NCI-H2171 (cell line): ENCODE measurements at places on chromosomes 7 and 10.
A peak's percentile ranks its signal among the peaks of the same experiment; 100 is the strongest.

- DNase-seq: peak; percentile 74
Measured at GRCh38 chr7:132577206-132578049, 1.2 kb upstream of the PLXNA4 start.

GRCh38 chr10:8588135-8588534, 533.6 kb downstream of the GATA3 start:
- no peak for DNase-seq

GRCh38 chr7:79734181-79734580, 280.7 kb upstream of the MAGI2 start:
- no peak for DNase-seq

- DNase-seq: no peak
Measured at GRCh38 chr10:71486484-71487114, 89.9 kb downstream of the CDH23 start.

- no peak for DNase-seq
Measured at GRCh38 chr10:43222210-43222720, 44.6 kb downstream of the RASGEF1A start.

- no peak for DNase-seq
Measured at GRCh38 chr10:4384245-4384644, 441.8 kb upstream of the AKR1E2 start.

GRCh38 chr10:121362026-121362425, 236.2 kb downstream of the FGFR2 start:
- no peak for DNase-seq

DNA sequence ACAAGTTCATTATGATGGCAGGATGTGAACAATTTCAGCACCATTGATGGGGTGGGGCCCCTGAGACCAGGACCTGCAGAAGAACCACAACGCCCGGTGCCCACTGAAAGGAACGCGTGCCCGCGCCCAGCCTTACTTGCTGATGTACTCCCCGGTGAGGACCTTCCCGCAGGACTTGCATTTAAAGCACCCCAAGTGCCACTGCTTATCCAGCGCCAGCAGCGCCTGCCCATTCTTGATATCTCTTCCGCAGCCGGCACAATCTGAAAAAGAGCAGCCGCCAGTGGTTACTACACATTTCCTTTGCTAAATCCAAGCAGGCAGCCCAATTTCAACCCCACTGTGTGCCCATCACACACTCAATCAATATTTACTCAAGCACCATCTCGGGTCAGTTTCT, 110.6 kb downstream of the ABLIM1 start:
- no peak for DNase-seq

GRCh38 chr10:113665806-113666354, 2.0 kb upstream of the NRAP start:
- no peak for DNase-seq

- DNase-seq: no peak
Measured at GRCh38 chr10:28906934-28907333, 229.6 kb downstream of the BAMBI start.

DNA sequence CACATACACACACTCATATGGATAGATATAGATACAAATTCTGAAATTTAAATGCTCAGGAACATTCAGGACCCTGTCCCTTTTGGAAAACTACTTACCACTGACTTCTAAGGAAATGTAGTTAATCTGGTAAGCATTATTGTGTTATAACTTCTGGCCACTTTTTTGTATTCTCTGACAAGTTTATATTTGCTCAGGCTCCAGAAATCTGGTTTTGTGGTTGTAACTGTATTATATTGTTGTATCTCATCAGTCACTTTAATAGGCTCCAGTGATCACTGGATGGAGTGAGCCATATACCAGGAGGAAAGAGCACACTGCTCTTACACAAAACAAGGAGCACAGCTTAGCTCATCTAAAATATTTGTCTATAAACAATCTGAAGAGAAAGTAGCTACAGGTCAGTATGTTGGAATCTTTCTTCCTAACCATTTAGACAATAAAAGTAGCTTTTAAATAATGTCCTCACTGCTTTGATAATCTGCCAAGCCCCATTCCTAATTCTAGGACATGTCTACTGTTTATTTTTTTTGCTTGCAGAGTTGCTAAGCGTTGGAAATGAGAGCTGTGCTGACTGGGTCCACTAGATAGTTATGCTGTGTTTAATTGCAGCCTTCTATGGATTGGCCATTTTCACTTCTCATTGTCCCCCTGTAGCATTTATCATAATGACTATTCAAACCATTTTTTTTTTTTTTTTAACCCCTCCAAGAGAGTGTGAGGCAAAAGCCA, 43.8 kb downstream of the SMNDC1 start:
- DNase-seq: no peak

GRCh38 chr10:28677888-28678686, 766 bp downstream of the BAMBI start:
- DNase-seq: no peak

DNA sequence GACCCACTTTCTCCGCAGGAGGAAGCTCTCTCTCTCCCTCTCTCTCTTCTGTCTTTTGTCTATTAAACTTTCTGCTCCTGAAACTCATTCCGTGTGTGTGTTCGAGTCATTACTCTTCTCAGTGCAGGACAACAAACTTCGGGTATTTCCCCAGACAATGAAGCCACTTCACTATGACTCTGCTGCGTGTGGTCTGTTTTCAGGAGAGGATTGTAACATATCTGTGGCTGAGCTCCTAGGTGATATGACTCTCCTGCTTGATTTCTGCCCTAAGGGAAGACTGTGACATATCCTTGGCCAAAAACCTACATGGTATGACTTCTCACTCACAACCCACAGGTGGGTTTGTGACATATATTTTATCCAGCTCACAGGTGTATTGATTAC, 39.9 kb upstream of the ZNF107 start:
- DNase-seq: no peak

DNA sequence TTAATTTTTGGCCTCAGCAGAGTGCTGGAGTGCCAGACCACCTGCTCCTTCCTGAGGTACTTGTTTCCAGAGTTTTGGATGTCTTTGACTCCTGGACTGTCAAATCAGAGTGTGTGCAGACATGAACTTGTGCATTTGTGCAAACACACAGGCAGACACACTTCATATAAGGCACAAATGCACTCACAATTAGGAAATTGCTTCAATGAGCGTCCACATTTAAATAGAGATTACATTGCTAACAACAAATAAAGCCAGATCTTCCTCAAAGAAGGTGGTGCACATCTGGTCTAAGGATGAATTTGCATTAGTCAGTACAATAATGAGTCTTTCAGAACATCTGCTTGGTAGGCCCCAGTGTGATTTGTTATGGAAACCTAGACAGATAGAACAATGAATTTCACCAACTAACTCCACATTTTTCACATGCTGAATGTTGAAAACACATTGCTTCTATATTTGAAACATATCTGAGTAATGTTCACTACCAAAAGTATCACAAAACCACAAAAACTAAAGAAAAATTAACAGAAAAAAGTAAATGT, 266.7 kb upstream of the INHBA start:
- DNase-seq: no peak

GRCh38 chr7:149196151-149196704, 882 bp downstream of the ZNF282 start:
- DNase-seq: no peak

GRCh38 chr7:120996988-120997345, 8.5 kb downstream of the CPED1 start:
- DNase-seq: no peak

DNA sequence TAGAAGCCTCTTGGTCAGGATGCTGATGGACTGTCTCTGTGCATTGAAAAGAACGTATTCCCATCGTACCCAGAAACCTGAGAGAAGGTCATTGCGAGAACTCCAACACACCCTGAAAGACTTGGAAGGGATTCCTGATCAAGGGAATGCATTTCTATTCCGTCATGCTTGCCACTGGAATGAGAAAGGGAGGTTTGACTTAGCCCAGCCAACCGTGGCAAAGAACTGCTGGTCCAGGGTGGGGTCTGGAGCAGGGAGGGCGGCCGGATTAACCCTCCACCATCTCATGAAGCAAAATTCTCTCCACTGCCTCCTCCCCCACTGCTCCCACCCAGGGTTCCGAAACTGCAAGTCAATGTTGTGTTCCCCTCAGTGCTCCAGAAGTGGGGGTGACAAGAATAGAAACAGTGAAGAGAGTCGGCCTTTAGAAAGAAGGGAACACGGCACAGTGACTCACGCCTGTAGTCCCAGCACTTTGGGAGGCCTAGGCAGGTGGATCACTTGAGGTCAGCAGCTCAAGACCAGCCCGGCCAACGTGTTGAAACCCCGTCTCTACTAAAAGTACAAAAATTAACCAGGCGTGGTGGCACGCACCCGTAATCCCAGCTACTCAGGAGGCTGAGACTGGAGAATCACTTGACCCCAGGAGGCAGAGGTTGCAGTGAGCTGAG, 137.5 kb upstream of the MGMT start:
- DNase-seq: no peak

DNA sequence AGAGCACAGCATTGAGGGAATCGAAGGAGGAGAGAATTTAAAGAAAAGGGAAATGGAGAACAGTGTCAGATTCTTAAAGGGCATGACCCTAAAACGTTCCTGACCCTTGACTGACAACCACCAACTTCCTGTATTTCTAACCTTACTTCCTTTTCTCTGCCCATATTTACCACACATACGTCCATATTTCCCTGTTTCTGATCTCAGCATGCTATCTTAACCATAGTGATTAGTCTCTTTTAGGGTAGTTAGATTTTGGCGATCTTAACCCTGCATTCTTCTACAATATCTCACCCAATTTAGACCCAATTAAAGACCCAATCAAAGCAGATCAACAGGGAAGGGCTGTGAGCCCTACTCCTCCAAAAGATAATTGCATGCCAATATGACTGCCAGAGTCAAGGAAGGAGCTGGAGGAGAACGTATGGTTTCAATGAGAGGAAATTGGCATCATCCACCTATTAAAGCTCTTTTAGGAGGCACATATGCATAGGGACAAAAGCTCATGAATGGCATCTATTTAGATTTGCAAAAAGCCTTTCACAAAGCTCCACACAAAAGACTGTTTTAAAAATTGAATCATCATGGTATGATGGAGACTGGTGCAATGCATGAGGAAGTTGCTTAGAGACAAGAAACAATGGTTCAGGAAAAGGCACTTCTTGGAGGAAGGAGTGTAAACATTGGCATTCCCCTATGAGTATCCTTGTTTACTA, 49.0 kb upstream of the ARHGAP12 start:
- no peak for DNase-seq

GRCh38 chr10:47121336-47121735, 178.7 kb upstream of the GDF10 start:
- no peak for DNase-seq

- DNase-seq: no peak
Measured at GRCh38 chr7:24724451-24725190, 32.6 kb downstream of the GSDME start.

DNA sequence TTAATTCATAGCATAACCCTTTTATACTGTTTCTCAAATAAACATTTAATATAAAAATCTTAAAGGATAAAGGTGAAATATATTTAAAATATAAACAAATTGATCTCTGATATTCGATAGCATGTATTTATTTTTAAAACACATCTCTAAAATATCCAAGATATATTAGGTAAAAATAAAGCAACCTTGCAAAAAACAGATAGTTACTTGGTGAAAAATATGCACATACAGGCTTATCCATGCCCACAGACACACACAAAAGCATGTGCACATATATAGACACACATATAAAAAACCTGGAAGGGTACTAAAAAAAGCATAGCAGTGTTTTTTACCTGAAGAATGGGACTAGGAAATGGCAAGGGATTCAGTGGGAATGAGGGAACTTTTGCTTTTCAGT, 19.8 kb downstream of the POT1 start:
- no peak for DNase-seq

GRCh38 chr10:48594803-48595538, 9.9 kb downstream of the ARHGAP22 start:
- DNase-seq: no peak

- DNase-seq: no peak
Measured at GRCh38 chr7:33743594-33743993, 161.7 kb upstream of the BMPER start.

DNA sequence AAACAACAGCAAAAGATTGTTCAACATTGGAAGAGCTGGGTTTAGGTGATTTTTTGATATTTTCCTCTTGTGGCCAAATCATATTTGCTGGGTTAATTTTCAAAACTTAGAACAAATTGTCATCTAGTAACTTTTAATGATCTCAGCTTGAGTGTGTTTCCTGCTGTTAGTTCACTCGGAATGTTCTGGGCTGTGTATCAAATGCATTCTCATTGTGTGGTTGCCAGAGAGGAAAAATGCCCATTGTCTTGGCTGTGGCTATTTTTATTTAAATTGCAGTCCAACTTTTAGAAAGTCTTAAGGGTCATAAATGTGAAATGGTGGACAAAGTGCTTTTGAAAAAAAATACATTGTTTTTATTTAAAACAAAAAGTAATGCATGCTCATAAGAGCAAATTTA, 542.0 kb downstream of the TNS3 start:
- no peak for DNase-seq

GRCh38 chr10:77282163-77282562, 355.4 kb downstream of the KCNMA1 start:
- no peak for DNase-seq

DNA sequence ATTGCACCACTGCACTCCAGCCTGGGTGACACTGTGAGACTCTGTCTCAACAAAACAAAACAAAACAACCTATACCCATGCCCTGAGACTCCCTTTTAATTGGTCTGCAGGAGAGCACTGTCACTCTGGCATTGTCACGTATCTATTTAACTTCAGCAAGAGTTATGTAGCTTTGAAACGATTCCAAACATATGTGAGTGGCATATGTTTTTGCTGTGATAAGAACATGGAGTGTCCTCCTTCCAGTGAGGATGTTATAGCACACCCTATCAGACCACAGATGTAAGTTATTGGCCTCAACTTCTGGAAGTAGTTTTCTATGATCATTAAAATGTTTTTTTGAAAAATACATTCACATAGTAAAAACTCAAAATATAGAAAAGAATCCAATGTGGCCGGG, 15.5 kb upstream of the DNAJC12 start:
- no peak for DNase-seq

GRCh38 chr10:98316661-98317060, 48.7 kb upstream of the LOXL4 start:
- DNase-seq: no peak

GRCh38 chr7:124618871-124619270, 146.7 kb downstream of the GPR37 start:
- DNase-seq: no peak

- DNase-seq: no peak
Measured at GRCh38 chr7:150479023-150479716, 28.7 kb downstream of the GIMAP8 start.

DNA sequence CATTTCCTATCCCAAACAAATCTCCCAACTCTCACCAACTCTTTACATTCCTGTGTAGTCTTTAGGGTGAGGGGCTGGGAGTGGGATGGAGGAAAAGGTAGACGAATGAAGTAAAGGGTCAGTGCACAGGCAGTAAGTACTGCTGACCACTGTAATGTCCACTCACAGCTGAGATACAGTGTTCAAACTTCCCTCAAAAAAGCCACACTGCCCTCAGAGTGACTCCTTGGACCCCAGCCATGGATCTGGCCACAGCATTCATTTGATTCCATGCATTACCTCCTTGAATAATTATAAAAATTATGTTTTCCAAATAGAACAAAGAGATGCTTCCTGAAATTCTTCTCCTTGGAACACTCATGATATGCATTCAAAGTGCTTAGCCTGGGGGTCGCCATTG, 19.8 kb upstream of the HIPK2 start:
- no peak for DNase-seq

- DNase-seq: no peak
Measured at GRCh38 chr10:83990126-83990525, 149.2 kb upstream of the GHITM start.

- no peak for DNase-seq
Measured at GRCh38 chr10:48740988-48741387, 56.3 kb downstream of the WDFY4 start.

- DNase-seq: no peak
Measured at GRCh38 chr10:3426190-3426845, 253.7 kb upstream of the PITRM1 start.

- no peak for DNase-seq
Measured at GRCh38 chr10:50540069-50540825, 83.5 kb downstream of the SGMS1 start.
